C1 segment of cervical spinal cord (tissue), 14 donors: ENCODE measurements at places on chromosomes 6 and 20.
A peak's percentile ranks its signal among the peaks of the same experiment; 100 is the strongest.

DNA sequence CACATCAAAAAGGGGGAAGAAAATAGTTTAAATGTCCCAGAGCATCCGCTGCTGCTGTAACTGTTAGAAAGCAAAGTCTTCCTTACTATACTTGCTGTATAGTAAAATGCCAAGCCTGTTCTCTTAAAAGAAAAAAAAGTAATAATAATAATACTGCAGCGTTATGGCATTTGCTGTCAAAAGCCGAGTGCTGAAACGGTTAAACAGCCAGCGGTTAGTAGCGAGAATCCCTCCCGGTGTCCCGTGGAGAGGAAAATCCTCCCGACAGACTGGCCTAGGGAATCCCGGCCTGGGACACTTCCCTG lies 19.5 kb upstream of the NFATC2 start:
- DNase-seq: no peak

DNA sequence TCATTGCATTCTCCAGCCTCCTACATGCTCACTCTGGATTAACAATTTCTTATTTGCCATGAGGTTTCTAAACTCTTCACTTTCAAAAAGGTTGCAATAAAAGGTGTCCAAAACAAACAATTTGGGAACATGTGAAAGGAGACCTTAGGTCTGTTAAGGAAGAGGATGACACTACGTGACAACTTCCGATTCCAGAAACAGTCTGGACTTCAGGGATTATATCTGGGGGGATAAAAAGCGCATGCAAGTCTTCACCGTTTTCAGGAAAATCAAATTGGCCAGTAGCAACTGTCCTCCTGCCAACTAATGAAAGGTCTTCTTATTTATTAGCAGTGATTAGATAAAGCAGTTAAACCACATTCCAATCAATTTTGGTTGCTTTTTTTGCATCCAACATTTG lies 1.8 kb downstream of the ZDHHC14 start:
- no peak for DNase-seq

DNA sequence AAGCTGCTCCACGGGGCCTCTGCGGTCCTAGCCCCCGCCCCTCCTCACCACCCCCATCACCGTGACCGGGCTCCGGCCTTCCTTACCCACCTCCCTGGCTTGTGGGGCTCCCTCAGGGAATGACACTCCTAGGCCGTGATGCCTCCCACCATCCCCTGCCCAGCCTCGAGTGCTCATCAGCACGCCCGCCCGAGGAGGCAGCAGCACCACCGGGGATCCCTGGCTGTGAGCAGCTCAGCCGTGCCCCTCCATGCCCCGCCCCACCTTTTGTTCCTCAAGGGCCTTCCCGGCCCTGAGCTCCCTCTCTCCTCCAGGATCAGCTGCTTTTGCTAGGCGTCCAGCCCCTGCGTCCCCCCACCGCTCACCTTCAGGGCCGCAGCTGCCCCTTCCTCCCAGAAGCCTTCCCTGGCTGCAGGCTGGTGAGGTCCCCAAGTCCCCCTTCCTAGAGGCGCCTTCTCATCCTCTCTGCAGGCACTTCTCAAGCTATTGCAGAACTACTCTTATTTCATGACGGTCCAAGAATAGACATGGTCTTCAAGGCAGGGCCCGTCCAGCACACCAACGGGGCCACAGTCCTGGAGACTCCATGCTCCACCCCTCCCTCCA lies 3.0 kb downstream of the FNDC11 start:
- DNase-seq: no peak

GRCh38 chr20:34829191-34829590 lies 3.7 kb upstream of the NCOA6 start:
- no peak for DNase-seq

GRCh38 chr6:135410856-135411255 lies 86.7 kb downstream of the AHI1 start:
- DNase-seq: no peak

DNA sequence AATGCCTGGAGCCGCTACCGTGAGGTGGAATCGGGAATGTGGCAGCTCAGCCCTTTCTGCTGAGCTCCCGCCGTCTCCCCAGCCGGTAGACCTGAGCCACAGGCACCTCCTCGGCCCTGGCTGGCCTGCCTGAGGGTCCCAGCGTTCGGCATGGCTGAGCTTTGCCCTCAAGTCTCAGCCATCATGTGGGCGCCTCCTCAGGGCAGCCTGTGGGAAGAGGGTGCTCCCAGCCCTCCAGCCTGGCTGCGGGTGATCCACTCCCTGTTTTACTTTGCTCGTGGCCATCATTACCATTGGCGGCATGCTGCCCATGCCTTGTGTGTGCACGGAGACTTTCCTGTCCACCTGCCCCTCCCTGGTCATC lies 329.7 kb downstream of the CDH4 start:
- no peak for DNase-seq

DNA sequence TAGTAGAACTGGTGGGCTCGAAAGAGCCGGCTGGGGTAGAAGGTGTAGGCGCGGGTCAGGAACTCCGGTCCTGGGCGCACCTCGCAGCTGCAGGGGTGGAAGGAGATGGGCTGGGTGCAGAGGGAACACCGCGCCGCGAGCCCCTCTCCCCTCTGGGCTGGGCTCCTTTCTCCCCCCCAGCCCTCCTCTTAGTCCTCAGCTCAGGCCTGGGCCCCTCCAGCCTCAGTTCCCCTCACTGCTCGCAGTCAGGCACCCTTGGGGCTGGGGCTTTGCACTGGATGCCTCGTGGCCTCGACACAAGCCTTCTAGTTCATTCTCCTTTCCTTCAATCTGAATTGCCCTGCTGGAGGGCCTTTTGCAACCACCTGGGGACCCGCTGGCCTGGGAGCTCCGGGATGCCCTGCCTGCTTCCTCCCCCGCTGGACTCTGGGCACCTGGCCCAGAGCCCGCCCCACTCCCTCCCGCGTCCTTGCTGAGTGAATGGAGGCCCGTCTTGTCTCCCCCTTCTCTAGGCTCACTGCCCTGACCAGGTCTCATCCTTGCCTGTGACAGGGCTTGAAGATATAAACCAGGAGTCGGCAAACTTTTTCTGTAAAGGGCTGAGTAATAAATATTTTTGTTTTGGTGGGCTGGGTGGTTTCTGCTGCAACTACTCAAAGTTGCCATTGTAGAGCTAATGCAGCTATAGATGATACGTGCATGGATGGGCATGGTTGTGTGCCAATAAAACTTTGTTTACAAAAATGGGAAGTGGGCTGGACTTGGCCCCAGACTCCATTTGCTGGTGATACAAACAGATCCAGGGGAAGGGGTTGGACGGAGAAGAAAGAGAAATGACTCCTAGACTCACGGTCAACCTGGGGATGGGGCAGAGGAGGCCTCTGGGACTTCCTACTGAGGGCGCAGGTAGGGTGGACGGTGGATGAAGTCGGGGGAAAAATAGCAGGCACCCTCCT lies 47.3 kb downstream of the APCDD1L start:
- no peak for DNase-seq

GRCh38 chr6:68635706-68636513 lies 828 bp downstream of the ADGRB3 start:
- DNase-seq: peak; percentile 53

GRCh38 chr6:146990821-146991798 lies 213.1 kb upstream of the STXBP5 start:
- DNase-seq: no peak

DNA sequence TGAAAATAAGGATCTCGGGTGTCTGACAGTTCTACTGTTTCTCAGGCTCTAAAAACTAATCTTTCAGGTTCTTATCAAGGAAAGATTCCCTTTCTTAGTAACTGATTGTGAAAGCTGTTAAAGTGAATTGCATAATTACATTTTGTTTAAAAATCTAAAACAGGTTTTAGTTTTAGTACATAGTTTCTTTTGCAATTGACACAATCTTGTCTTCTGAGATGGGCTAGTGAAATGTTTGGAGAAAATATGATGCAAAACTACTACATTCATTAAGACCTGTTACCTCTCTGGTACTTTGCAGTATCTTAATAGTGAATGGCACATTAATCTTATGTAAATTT lies 298.4 kb downstream of the UTRN start:
- DNase-seq: no peak

GRCh38 chr6:46407246-46407645 lies 84.0 kb downstream of the RCAN2 start:
- no peak for DNase-seq

- DNase-seq: no peak
These were observed 366.4 kb downstream of the BTBD9 start for GRCh38 chr6:38273325-38273724.

- DNase-seq: no peak
These were observed 70.9 kb downstream of the QKI start for GRCh38 chr6:163485388-163485851.

GRCh38 chr6:41650120-41650519 lies 11.9 kb downstream of the MDFI start:
- DNase-seq: no peak

- no peak for DNase-seq
These were observed 11.8 kb upstream of the HBS1L start for GRCh38 chr6:135066397-135066796.

DNA sequence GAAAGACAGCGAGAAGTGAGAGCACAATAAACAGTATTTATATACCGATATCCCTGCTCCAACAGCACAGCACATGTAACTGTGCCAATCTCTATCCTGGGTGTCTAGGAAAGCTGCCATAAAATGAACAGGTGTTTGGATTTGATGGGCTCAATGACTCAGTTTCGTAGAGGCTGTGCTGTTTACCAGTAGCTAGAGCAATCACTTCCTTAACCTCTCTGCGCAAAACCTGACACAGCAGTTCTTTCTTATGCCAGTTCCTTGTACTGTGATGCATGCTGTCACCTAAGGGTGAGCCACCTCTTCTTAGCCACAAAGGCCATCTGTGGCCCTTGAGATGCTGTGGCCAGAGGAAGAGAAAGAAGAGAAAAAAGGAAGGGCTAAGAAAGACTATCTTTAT lies 59.3 kb downstream of the SHPRH start:
- no peak for DNase-seq

GRCh38 chr20:5402903-5403531 lies 86.3 kb upstream of the PROKR2 start:
- no peak for DNase-seq

DNA sequence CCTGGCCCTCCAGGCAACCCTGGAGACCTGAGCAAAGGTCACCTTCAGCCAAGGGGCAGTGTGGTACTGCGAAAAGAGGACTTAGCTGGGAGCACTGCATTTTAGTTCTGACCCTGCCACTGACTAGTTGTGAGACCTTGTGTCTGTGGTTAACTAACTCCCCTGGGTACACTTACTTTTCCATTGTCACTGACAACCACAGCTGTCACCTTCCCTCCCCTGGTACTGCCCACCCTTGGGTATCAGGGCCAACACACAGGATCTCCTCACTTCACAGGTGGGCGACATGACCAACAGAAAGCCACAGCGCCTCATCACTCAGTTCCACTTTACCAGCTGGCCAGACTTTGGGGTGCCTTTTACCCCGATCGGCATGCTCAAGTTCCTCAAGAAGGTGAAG lies 21.6 kb upstream of the GNRH2 start:
- no peak for DNase-seq

DNA sequence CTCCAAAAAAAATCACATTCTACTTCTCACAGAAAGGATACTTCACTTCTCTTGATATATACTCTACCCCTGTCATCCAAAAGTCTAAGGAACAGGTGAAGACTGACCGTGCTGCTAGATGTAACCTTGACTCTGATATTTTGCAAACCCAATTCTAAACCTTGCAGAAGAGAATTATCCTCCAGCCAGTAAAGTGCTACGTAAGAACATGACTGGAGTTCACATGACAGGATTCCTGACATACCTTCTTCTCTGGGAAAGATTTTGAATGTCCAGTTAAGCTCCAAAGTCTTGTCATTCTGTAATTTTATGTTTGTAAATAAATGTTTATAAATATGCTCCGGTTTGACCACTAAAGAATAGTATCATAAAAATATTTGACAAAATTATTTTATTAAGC lies 35.8 kb downstream of the BTBD9 start:
- DNase-seq: no peak

- DNase-seq: no peak
These were observed 17.6 kb upstream of the IFNGR1 start for GRCh38 chr6:137236581-137237355.

DNA sequence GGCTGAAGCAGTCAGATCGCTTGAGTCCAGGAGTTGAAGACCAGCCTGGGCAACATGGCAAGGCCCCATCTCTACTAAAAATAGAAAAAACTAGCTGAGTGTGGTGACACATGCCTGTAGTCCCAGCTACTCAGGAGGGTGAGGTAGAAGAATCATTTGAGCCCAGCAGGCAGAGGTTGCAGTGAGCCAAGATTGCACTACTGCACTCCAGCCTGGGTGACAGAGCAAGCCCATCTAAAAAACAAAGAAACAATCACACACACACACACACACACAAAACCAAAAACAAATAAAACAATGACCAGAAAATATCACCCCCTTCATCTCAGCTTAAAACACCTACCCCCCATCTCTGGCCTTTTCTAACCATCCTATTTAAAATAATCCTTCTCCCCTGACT lies 68.0 kb downstream of the BTBD9 start:
- DNase-seq: no peak
